Stimulated activated CD8-positive, alpha-beta memory T cell treated with anti-CD3 and anti-CD28 coated beads, Interleukin-2, amount 100 ng/mL, for 48 hours (primary cell): ENCODE measurements at places on chromosomes 6 and 20.

DNA sequence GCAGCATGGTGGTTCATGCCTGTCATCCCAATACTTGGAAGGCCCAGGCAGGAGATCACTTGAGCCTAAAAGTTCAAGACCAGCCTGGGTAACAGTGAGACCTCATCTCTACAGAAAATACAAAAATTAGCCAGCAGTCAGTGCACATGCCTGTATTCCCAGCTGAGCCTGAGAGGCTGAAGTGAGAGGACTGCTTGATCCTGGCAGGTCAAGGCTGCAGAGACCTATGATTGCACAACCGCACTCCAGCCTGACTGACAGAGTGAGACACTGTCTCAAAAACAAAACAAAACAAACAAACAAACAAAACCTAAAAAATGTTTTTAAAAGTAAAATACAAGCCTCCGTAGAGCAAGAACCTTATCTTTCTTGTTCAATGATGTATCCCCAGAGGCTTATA lies 6.0 kb downstream of the CEP85L start:
- DNase-seq, result no peak

DNA sequence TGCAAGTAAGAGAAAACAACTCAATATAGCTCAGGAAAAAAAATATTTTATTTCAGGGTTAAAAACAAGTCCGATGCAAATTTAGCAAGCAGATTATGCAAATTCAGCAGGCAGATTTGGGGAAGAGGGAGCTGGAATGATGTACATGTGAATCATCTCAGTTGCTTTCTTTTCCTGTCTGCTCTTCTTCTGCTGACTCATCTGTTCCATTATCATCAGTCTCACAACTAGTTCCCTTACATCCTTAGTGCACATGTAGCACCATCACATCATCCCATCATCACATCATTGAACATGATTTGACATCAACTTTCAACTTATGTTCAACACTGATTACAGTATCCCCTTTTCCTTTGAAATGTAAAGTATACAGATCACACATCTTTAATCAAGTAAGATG lies 11.5 kb upstream of the DEFB113 start:
- no peak for DNase-seq

DNA sequence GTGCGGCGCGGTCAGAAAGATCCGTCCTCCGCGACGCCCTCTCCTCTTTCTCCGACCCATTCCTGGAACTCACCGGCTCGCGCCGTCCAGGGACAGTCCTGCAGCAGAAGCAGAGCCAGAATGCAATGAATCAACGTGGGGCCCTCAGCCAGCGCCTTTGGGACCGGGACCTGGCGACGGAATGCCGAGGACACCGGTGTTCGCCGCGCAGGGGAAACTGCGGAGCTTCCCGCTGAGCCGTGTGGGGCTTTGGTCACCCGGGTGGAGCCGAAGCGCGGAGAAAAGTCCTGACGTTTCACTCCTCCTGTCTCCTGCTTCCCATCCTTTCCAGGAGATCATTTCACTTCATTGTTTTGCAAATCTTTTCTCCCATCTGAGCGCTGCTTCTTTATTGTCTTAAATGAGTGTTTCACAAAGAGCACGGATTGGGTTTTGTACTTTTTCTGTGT lies 26.5 kb downstream of the ULBP1 start:
- DNase-seq, result no peak

DNA sequence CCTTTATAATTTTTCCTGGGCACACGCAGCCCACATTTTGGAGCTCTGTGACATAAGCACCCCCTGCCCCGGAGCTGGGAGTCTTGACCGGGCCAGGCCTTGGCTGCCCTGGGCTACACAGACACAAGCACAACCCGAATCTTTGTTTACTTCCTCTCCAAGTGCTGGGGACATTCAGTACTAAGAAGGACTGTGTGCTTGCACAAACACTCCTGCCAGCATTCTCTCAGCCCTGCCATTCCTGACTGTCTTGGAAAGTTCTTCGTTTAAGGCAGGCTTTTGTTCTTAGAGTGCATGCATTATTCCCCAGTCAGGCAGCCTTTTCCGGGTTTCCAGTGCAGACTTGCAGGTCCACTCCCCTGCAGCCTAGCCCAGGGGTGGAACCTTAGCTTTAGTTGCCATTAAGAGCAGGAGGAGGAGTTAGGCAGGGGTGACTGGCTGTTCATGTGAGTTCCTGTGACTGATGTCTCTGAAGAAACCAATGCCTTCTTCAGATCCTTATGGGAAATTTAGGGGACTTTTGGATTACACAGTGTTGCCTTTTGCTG lies 28.6 kb downstream of the FOXO3 start:
- no peak for DNase-seq

GRCh38 chr6:44339301-44339700 lies 3.1 kb upstream of the SPATS1 start:
- DNase-seq, result no peak

- no peak for DNase-seq
Measured at GRCh38 chr20:47654370-47654769, 130.9 kb downstream of the SULF2 start.

DNA sequence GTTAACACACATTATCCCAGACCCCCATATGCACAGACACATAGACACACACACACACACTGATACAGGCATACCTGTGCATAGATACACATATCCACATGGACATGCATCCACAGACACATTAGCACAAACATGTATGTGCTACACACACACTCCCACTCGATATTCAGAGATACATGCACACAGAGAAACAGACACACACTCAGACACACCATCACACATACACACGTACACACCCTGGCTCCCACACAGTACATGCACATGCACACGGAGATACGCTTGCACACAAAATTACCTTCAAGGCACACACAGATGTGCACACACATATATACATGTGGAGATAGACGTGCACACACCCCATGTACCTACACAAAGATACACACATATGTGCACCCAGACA lies 19.7 kb downstream of the RBM38 start:
- DNase-seq, result no peak

- DNase-seq, result no peak
Measured at GRCh38 chr20:43532416-43533055, 25.0 kb downstream of the L3MBTL1 start.

- no peak for DNase-seq
Measured at GRCh38 chr20:8504030-8504429, 372.0 kb downstream of the PLCB1 start.

DNA sequence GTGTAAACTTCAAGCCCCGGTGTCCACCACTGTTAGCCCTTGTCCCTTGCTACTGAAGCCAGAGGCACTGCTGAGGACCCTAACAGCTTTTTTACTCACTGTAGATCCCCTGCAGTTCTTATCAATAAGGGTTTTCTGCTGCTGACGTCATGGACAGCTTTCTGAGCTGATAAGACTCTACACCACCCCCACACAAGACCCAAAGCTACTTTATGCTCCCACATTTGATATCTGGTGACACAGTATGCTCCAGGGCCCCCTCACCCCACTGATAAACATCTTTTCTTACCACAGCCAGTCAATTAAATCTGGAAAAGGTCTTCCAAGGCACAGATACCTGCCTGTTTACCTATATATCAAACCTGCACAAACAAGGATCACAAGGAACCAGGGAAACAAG lies 65.3 kb downstream of the NUS1 start:
- DNase-seq, result no peak

GRCh38 chr6:108364470-108364869 lies 69.6 kb downstream of the AFG1L start:
- DNase-seq, result no peak

DNA sequence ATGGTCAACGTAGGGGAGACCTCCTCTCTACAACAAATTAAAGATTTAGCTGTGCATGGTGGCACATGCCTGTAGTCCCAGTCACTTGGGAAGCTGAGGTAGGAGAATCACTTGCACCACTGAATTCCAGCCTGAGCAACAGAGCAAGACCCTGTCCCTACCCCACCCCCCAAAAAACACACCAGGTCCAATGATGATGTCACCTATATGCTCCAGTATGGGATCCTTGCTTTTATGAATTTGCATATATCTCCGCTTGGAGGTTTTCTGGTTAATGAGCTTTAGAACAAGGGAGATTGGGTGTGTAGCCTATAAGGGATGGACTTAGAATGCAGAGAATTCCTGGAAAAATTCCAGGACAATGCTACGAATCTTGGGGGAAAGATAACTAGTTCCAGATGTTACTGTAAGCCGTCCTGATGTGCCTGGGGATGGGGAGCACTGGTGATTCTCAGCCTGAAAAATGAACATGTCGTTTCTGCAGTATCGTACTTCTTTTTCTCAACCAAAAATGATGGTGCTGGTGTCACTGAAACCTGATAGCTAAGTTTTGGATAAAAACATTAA lies 61.1 kb downstream of the ZBTB2 start:
- DNase-seq, result no peak

GRCh38 chr20:4069751-4070150 lies 54.4 kb upstream of the RNF24 start:
- no peak for DNase-seq

DNA sequence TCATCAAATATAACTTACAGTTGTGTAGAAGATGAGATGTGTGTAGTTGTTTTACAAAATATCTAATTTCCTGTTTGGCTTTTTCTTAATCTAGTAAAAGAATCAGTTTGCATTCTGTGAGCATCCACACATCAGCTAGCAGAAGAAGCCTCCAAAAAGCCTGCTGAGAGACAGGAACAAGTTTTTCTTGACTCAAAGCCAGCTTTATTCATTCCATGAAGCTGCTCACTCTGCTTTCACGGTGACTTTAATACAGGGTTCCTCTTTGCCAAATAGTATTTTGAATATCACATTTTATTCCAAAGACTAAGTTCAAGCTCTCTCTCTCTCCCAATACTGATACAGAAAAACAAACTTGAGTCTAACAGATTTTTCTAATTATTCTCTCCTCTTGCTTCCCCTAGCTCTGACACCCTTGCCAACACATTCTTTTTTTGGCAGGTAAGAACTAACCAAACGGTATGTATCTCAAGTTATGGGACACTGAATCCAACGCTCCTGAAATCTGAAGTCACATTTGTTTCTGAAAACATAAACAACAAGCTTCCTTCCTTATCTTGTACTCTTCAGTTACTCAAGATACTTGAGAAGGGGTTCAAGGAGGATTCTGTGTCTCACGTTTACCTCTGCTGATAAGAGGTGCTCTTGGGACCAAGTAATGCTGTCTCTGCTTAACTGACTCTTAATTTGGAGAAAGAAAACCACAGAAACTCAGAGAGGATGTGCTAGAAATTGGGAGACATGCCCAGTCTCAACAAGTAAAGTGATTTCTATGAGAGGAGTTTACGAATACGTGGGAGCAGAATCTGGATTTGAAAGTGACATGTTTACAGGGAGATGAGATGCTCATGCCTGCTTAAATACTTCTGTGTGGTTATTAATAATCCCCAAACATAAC lies 184.2 kb upstream of the SPTLC3 start:
- no peak for DNase-seq

GRCh38 chr6:5403609-5404008 lies 142.3 kb downstream of the FARS2 start:
- DNase-seq, result no peak

DNA sequence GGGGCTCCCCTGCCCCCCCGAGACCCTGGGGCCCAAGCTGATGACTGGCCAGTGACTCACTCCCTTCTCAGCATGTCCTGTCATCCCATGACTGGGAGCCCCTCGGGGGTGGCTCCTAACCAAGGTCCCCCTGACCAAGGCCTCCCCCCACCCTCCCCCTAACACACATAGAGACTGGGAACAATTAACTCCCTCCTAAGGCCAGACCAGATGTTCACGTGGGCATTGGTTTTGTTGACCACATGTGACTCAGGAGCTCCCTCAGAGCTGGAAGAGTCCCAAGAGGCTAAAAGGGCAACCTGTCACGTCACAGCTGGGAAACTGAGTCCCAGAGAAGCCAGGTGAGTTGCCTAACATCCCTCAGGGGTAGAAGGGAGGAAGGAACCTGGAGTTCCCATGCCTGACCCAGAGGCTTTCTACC lies 10.6 kb upstream of the CCN5 start:
- DNase-seq, result no peak

DNA sequence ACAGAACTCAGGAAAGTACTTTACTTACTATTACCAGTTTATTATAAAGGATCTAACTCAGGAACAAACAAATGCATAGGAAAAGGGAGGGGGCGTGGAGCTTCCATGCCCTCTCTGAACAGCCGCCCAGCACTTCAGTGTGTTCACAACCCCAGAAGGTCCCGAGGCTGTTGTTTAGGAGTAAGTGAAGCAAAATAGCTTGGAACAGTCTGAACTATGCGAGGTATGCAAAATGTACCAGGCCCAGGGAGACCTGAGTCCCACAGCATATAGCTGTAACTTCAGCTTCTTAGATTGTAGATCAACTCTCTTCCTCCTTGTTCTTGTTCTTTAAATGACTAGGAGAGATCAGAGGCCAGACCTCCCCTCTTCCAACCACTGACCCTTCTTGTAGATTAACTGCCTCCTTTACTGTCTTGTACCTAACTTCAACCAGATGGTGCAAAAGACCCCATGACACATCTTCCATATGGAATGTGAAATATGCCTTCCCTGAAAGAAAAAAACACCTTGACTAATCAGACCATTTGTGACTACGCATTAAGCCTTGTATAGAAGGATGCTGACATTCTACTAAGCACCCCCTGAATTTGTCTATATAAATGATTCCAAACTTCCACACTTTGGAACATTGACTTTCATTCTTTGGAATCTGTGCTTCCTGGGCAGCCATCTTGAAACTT lies 98.8 kb upstream of the SNX9 start:
- no peak for DNase-seq

DNA sequence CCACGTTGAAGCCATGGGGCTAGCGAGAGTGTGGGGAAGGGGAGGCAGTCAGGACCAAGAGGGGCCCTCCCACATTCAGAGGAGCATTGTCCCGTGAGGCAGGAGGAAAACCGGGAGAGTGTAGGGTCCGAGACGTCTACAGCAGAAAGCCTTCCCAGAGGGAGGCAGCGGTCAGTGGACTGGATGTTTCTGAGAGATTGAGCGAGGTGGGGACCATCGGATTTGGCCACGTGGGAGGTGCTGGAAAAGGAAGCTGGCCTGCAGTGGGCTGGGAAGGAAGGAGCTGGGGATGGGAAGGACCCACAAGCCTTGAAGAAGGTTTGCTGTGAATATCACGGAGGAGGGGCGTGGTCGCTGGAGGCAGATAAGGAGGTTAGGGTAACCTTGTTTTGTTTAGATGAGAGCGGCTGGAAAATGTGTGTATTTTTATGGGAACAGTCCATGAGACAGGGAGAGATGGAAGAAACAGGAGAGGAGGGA lies 119.0 kb upstream of the RNF24 start:
- DNase-seq, result no peak

GRCh38 chr6:131036601-131037000 lies 26.4 kb downstream of the EPB41L2 start:
- no peak for DNase-seq

GRCh38 chr6:41451039-41451438 lies 95.1 kb upstream of the FOXP4 start:
- no peak for DNase-seq

- no peak for DNase-seq
Measured at GRCh38 chr20:21583486-21584168, 69.8 kb upstream of the NKX2-2 start.

- DNase-seq, result no peak
Measured at GRCh38 chr6:137353842-137354397, 134.7 kb upstream of the IFNGR1 start.

- DNase-seq, result no peak
Measured at GRCh38 chr20:57025261-57025660, 241.2 kb downstream of the BMP7 start.

- DNase-seq, result no peak
Measured at GRCh38 chr20:8844179-8844578, 224.7 kb upstream of the PLCB4 start.

GRCh38 chr20:32556312-32557184 lies 28.6 kb downstream of the NOL4L start:
- no peak for DNase-seq
